ENCODE measurements at places on chromosomes 1 and 21.

DNA sequence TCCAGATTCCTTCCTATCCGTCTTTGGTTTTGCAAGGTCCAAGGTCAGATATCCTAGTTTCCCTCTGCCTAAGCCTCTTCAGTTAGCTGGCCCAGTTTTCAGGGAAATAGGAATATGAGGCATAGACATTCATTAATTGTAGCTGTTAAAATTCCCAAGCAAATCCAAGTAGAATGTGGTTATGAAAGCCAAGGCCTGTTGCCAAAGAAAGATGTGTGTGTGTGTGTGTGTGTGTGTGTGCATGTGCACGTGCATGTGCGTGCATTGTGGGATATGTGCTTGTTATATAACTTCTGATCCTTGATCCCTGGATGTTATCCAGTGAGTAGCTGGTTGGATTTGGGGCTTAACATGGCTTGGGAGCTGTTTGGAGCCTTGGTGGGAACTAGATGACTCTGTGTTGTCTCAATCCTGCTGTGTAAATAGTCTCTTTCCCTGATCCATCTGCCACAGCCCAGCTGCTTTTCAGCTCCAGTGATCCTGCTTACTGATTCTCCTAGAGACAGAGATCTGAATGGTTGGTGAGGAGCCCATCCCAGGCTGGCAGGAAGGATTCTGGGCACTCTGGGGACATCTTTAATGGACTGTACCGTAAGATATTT lies 70.6 kb upstream of the GCLM start:
- DNase-seq = no peak

DNA sequence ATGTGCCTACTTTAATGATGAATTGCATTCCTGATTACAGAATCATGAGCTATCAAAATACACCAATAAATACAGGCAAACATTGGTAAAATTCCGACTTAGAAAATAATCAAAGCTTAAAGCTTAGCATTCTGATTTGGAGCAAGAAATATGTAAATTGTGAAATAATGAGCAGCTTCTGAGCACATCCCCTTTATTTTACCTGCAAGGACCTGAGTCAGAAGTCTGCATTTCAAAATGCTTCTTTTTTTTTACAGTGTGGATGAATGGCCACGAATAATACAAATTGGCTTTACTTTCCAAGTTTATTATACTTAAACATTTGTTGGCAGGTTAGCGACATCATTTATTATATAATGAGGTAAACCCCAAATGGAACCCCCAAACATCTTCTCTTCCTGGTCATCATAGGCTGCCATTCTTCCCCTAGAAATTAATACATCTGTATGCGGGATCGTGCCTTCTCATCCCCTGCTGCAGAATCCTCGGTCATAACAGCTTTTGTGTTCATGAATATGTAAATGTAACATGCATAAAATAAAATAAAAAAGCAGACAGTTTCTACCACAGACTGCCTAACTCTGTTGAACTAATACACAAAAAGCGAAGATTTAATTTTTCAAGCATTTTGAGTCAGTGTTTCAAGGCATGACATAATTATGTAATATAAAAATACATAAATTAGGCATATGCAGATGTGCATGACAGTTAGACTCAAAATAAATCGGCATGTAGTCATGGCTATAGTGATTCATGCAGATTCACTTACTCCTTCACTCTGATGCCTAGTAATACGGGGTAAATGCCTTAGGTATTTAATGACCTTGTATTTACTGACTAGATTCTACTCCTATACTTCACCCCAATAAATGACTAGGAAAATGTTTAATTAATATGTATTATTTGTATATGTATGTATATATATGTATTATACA lies 339.7 kb downstream of the USP25 start:
- no peak for DNase-seq

DNA sequence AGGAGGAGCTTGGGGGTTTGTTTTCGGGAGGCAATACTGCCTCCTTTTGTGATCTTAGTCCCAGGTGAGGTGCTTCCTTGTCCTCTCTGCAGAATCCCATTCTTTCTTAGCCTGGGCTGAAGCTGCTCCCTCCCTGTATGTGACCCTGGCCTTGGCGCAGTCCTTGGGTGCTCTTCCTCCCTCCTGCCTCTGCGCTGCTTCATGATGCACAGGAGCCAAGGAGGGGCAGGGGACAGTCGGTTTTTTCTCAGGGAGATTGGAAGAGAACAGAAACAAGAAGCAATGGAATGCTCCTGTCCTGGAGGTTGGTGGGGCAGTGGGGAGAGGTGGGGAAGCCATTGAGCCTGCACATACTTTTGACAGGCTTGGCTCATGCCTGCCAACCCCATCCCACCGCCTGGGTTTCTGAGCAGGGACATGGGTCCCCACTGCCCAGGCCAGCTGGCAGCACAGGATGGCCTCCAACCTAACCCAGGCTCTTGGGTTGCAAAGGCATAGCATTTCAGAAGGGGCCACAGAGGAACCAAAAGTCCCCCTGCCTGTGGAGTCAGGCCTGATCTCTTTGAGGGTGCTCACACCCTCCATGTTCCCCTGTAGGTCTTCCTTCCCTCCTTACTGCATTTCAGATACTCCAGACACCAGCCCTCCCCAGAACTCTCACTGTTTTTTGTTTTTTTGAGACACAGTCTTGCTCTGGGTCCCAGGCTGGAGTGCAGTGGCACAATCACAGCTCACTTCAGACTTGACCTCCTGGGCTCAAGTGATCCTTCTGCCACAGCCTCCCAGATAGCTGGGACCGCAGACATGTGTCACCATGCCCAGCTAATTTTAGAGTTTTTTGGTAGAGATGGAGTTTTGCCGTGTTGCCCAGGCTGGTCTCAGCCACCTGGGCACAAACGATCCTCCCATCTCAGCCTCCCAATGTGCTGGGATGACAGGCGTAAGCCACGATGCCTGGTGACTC lies 16.1 kb downstream of the IL6R start:
- no peak for DNase-seq

DNA sequence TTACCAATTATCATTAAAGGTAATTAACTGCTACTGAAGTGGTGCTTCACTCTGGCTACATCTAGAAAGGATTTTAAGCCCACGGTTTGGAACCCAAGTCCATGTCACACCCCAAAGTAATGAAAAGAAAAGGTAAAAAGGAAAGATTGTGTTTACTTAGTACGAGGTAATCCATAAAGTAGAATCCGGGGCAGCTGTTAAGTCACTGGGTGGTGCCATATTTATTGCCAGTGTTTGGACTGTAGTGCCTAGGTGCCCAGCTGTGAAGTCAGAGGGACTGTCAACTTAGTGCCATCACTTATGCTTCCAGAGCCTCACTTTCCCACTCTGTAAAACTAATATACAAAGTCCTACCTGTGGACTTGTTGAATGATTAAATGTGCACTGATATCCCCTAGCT lies 52.2 kb upstream of the GRHL3 start:
- no peak for DNase-seq

- DNase-seq = no peak
Measured at GRCh38 chr1:201713086-201713810, 115.7 kb upstream of the IPO9 start.

- DNase-seq = no peak
Measured at GRCh38 chr1:89100412-89100811, 25.5 kb downstream of the GBP2 start.

GRCh38 chr1:42017259-42017658 lies 98.5 kb upstream of the HIVEP3 start:
- peak; percentile 60 for DNase-seq

Data from activated CD4-positive, alpha-beta T cell treated with anti-CD3 and anti-CD28 coated beads, Interleukin-2, Interleukin-4, amounts not matched to agents 100 ng/mL and 50 ng/mL, durations not matched to agents 16 hours and 8 hours (primary cell).